ENCODE measurements at places on chromosomes 7 and 10. TPM values are rescaled to one million over a fixed set of nuclear protein-coding genes. Genes with fewer than 3 reads are reported as not detected.

Gene FOXI2
- not detected for total RNA-seq

Gene WDR86
- total RNA-seq: 0.13 TPM

Gene FLNC
- total RNA-seq: 0.64 TPM

Gene GNAT3
- total RNA-seq: not detected

Gene STAG3
- 0.13 TPM for total RNA-seq

Gene COMMD3
- 32.9 TPM for total RNA-seq

Gene SORBS1
- 0.13 TPM for total RNA-seq

Gene KLF14
- total RNA-seq: not detected

Gene ZNF853
- 0.53 TPM for total RNA-seq

Gene TMEM176B
- not detected for total RNA-seq

Gene PNLIPRP1
- not detected for total RNA-seq

Gene PARP12
- 9.2 TPM for total RNA-seq

Gene HMX2
- not detected for total RNA-seq

Gene SLF2
- 12.1 TPM for total RNA-seq

Gene GFRA1
- total RNA-seq: under 0.01 TPM

Gene WDR37
- 11.1 TPM for total RNA-seq

Gene ITGB8
- total RNA-seq: 13.8 TPM
